ENCODE measurements at places on chromosomes 4 and X.

DNA sequence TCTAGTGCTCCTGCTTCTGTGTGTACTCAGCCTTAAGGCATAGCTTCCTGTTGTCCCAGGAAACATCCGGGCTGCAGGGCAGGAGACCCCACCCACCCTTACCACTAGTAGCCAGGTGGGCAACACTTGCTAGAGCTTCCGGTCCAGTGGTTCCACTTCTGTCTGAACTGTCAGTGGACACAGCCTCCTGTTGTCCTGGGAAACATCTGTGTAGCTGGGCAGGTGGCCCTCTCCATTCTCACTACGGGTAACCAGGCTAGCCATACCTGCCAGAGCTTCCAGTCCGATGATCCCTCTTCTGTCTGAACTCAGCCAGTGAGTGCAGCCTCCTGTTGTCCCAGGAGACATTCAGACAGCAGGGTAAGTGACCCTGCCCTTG lies 372.2 kb downstream of the INPP4B start:
- no peak for DNase-seq

DNA sequence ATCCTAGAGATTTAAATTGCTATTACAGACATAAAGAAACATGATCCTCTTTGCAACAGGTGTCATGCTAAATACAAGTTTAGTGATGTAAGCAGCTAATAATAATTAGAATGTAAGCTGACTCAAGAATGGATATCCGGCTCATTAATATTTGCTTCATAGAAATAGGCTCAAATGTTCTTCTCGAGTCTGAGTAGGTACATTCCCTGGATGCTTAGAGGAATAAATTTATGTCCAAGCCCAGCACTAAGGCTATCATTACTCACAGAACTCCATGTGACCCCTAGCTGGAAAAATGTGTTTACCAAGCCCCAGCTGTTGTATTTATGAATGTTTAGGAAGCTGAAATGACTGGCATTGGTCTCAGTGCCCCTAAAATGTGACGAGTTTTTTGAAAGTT lies 87.6 kb upstream of the TSPAN7 start:
- DNase-seq = no peak

- DNase-seq = no peak
Observed at GRCh38 chr4:171929477-171929876, 116.3 kb downstream of the GALNTL6 start.

- DNase-seq = no peak
Observed at GRCh38 chr4:155571184-155571944, 95.3 kb upstream of the GUCY1A1 start.

GRCh38 chr4:149999485-150000074 lies 78.7 kb upstream of the DCLK2 start:
- peak; percentile 22 for DNase-seq

- DNase-seq = no peak
Observed at GRCh38 chr4:39020130-39020529, 12.1 kb downstream of the TMEM156 start.
